ENCODE measurements at places on chromosomes 1 and 21. TPM values are rescaled to one million over a fixed set of nuclear protein-coding genes. Genes with fewer than 3 reads are reported as not detected.

DNA sequence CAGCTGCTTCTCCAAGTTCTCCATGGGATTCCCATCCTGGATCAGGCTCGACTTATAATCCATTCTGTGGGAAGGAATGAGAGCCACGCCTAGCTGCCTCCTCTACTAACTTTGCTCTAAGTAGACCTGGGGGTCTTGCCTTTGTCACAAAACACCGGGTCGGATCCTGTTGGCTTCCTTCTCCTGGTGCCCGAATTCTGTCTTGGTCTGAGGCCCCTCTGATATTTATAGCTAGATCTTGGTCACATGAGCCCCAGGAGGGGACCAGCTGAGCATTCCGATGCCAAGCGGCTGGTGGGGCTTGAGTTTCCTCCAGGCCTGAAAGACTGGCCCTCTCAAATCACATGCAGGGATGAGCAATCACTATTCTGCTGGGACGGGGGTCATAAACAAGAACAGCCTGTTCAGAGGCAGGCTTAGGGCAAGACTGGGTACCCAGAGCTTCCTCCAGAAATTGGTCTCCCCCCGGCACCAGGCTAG is at the start of gene TRIM63:
TRIM63 (minus strand) TSS at position 199 of the 480 bp plus-strand sequence; CDS start at position 63, 136 bp downstream.
- no peak for DNase-seq

DNA sequence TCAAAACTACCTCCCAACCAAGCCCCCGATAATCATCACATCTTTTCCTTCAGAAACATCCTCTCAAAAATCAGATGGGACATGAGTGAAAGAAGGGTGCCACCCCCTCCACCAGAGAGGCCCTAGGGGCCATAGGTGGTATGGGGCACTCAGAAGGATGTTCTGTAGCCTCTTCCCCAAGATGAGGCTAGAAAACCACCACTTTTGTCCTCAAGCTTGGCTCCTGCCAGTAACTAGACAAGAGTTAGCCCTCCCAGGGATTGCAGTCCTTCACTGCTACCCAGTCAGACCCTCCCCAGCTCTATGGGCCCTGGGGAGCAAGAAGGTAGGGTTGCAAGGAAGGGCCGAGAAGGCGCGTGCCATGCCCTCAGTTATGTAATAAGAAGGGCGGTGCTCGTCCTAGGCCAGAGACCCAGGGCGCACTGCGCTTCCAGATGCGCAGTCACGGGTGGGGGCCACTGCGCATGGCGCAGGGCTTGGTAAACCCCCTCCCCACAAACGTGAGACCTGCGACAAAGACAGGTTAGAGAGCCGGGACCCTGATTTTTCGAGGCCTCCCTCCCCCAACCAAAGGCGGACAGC is 69.7 kb downstream of the CD46 start:
- DNase-seq, result no peak

The ITLN1 gene
- not detected for total RNA-seq

GRCh38 chr1:194723067-194723466 is 1536.7 kb upstream of the B3GALT2 start:
- DNase-seq, result no peak

GRCh38 chr1:87404296-87404695 is 75.6 kb downstream of the LMO4 start:
- DNase-seq, result no peak

- no peak for DNase-seq
Measured at GRCh38 chr21:45640001-45640887, 3.3 kb upstream of the PCBP3 start.

Measured in WTC11 (cell line).